ENCODE measurements at places on chromosomes 4 and X.
A peak's percentile ranks its signal among the peaks of the same experiment; 100 is the strongest.

DNA sequence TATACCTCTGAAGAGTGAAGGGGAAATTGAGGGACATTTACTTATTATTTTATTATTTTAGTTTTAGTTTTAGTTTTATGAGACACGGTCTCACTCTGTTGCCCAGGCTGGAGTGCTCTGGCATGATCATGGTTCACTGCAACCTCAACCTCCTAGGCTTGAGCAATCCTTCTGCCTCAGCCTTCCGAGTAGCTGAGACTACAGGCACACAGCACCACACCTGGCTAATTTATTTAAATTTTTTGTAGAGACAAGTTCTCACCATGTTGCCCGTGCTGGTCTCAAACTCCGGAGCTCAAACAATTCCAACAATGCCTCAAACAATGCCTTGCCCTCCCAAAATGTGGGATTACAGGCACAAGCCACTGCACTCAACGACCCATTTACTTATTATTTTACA, 68.4 kb upstream of the BMP2K start:
- DNase-seq: no peak

GRCh38 chr4:8076023-8076422, 82.6 kb downstream of the ABLIM2 start:
- DNase-seq: no peak

GRCh38 chr4:145034727-145035211, 63.2 kb downstream of the ANAPC10 start:
- DNase-seq: no peak

DNA sequence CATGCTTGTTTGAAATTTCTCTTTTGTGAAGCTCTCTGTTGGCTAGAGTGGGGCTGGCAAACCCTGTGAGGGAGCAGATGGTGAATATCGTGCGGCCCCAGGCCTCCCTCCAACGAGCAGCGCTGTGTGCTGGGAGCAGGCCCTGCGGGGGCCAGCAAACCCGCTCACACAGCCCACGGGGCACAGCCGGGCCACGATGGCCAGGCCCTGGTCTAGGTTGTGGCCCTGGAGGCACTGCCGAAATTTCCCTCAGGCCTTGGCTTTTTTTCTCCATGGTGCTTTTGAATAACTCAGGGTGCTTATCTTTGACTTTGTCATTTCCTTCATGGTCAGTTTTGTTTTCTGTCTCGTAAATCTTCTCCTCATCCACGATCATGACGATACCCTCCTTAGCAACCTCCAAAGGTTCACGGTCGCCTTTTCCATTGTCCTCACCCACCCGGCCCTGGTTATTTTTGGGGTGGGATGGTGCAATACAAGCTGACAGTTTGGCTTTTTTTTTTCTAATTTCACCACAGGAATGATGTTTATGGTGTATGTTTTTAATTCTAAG, 20.7 kb downstream of the PCGF3 start:
- DNase-seq: no peak

- no peak for DNase-seq
These were observed 28.6 kb downstream of the AFAP1 start for GRCh38 chr4:7910952-7911578.

GRCh38 chr4:126916626-126917140, 716.1 kb upstream of the INTU start:
- peak; percentile 7 for DNase-seq

GRCh38 chr4:109332926-109333464, 30.5 kb upstream of the COL25A1 start:
- DNase-seq: no peak

DNA sequence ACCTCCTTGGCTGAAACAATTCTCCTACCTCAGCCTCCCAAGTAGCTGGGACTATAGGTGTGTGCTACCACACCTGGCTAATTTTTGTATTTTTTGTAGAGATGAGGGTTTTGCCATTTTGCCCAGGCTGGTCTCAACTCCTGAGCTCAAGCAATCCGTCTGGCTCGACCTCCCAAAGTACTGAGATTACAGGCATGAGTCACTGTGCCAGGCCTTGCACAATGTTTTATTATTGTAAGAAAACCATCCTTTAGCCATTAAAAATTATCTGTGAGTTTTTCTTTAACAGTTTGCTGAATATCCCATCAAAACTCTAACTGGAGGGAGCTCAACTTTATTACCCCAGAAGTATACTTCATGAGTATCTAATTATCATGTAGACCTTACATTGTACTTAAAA, 900.3 kb downstream of the PCDH7 start:
- no peak for DNase-seq

DNA sequence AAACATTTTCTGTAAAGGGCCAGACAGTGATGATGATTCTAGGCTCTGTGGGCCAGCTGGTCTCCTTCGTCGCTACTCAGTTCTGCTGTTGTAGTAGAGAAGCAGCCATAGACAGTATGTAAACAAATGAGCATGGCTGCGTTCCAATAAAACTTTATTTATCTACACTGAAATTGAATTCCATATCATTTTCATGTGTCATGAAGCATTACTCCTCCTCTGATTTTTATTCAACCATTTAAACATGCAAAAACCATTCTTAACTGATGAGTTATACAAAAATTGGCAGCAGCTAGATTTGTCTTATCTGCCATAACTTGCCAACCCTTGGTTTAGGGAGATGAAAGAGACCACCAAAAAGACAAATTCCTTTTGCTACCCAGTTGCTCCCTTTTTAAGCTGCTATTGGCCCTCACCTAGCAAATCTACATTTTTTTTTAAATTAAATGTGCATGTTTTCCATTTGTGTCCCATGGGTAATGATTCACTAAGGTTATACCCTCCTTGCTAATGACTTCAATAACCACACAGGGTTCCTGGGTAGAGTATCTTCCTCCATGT, 309.9 kb downstream of the DHX15 start:
- DNase-seq: no peak

- DNase-seq: no peak
These were observed 160.2 kb upstream of the ZC4H2 start for GRCh38 chrX:65136424-65136823.

GRCh38 chr4:57182132-57182874, 72.1 kb upstream of the IGFBP7 start:
- peak; percentile 98 for DNase-seq

- DNase-seq: no peak
These were observed 116.2 kb downstream of the CBR4 start for GRCh38 chr4:168893807-168894206.

DNA sequence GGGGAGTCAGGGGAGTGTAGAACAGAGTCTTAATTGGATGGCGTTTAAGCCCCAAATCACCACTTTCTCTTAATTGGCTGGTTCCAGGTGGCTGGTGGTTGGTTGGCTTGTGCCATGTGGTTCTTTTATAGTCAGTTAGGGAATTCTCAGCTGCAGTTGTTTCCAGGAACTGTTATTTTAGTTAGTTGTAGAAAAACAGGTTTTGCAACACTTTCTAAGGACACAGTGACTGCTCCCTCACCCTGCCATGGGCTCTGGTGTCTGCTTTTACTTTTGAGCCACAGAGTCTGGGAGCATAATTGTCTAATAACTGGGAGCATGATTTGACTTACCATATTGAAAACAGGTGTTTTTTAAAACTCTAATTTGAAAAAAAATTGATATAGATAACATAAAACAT, 75.8 kb upstream of the PCDH18 start:
- no peak for DNase-seq

All from pons (tissue), 1 donor.